Uterine smooth muscle cell (primary cell): ENCODE measurements at places on chromosomes 6 and 20. TPM values are rescaled to one million over a fixed set of nuclear protein-coding genes. Genes with fewer than 3 reads are reported as not detected.

The ZNF334 gene
- total RNA-seq, result 4.8 and 6.9 TPM in 2 replicates

The NKAPL gene
- total RNA-seq, result 1.00 and 1.9 TPM in 2 replicates

The CRISP2 gene
- total RNA-seq, result not detected in 2 replicates

The EBF4 gene
- 1.2 and 4.1 TPM in 2 replicates for total RNA-seq

The LTV1 gene
- total RNA-seq, result 25.5 and 35.7 TPM in 2 replicates

The PSORS1C1 gene
- total RNA-seq, result 1.00 and 1.2 TPM in 2 replicates

The BANF2 gene
- total RNA-seq, result not detected in 2 replicates

The HLA-DQB1 gene
- not detected in 2 replicates for total RNA-seq

The SERPINB1 gene
- 2.5 and 5.6 TPM in 2 replicates for total RNA-seq

The NOP56 gene
- total RNA-seq, result 146 and 205 TPM in 2 replicates

The CCN6 gene
- total RNA-seq, result not detected in 2 replicates

The RAET1G gene
- total RNA-seq, result 0.44 and 1.1 TPM in 2 replicates

The TFAP2A gene
- total RNA-seq, result not detected in 2 replicates

The TFAP2D gene
- total RNA-seq, result not detected in 2 replicates

The ACTL10 gene
- total RNA-seq, result 2.1 and 2.7 TPM in 2 replicates
